ENCODE measurements at places on chromosomes 16 and 17.
A peak's percentile ranks its signal among the peaks of the same experiment; 100 is the strongest.

- DNase-seq, result no peak
Observed at GRCh38 chr16:67022531-67023214, 6.3 kb upstream of the CBFB start.

- DNase-seq, result no peak
Observed at GRCh38 chr16:3143189-3143588, 8.4 kb downstream of the ZNF213 start.

GRCh38 chr17:9521062-9521461 is 54.6 kb downstream of the STX8 start:
- no peak for DNase-seq

DNA sequence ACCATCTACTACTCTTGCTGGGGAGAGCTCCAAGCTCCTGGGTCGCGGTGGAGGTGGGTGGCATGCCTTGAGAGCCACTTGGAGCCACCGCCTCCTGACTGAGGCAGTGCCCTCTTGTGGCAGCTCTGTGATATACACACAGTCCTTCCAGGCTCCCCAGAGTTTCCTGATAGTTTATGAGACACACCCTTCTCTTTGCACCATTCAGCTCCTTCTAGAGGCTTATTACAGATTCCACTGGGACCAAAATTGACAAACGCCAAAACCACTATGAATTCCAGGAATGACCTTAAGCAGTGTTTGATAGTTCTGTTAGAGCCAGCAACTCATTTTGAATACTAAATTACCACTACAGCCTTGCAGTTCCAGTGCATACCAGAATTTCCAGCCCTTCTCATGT is 170.1 kb upstream of the CDH13 start:
- peak; percentile 39 for DNase-seq

GRCh38 chr17:38559051-38559879 is 46.5 kb downstream of the SRCIN1 start:
- DNase-seq, result no peak

GRCh38 chr16:83143788-83144187 is 517.0 kb downstream of the CDH13 start:
- DNase-seq, result no peak

- no peak for DNase-seq
Observed at GRCh38 chr17:68399638-68400403, 57.5 kb downstream of the WIPI1 start.

GRCh38 chr17:841313-841712 is 59.2 kb downstream of the MRM3 start:
- no peak for DNase-seq

- DNase-seq, result no peak
Observed at GRCh38 chr17:29740017-29740416, 117.3 kb upstream of the CORO6 start.

DNA sequence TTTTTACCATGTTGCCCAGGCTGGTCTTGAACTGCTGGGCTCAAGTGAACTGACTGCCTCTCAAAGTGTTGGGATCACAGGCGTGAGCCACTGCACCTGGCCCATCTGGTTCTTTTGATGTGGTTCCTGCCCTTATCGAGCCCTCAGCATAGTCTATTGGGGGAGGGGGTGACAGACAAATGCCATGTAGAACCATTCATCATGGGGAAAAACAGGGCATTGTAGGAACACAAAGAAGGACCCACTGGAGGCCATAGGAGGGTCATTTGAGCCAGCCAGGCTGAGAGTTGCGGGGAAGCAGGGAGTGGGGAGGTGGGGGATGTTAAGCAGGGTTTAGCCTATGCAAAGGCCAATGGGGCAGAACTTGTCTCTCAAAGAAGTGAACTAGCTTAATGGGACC is 11.9 kb downstream of the SEC14L5 start:
- DNase-seq, result no peak

DNA sequence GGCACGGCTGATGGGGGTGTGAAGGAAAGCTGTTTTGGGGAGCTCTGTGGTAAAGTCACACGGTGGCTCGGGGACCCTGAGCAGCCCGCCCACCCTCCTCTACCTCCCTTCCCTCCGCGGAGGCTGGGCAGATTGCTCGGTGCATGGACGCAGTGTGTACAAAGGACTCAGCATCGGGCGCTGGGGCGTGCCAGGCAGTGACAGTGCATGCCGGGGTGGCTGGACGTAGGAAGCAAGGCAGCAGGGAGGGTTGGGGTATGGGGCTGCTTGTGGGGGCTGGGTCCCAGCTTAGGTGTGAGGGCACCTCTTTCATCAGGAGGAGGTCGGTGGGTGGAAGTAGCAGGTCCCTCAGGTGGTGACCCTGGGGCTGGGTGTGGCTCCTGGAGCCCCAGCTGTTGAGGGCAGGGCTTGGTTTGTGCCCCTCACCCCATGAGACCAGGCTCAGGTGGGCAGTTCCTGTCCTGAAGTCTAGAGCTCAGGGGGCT is 159.9 kb upstream of the GSE1 start:
- DNase-seq, result no peak

DNA sequence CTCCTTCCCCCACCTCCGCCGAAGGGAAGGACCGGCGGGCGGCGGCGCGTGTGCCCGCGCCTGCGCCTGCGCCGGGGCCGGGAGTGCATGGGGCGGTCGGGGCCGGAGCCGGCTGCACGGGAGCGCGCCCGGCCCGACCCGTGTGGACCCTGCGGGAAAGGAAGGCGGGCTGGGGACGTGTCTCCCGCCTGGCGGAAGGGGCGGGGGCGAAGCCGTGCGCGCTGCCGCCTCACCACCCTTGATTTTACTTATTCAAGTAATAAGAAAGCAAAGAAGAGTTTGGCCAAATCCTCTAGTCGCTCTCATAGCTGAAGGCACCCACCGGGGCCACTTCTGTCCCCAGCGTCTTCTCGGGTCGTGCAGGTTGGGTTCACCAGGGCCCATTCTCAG is 596 bp upstream of the PFN1 start:
- DNase-seq, result no peak

GRCh38 chr17:48542698-48543106 is 2.2 kb downstream of the HOXB2 start:
- no peak for DNase-seq

DNA sequence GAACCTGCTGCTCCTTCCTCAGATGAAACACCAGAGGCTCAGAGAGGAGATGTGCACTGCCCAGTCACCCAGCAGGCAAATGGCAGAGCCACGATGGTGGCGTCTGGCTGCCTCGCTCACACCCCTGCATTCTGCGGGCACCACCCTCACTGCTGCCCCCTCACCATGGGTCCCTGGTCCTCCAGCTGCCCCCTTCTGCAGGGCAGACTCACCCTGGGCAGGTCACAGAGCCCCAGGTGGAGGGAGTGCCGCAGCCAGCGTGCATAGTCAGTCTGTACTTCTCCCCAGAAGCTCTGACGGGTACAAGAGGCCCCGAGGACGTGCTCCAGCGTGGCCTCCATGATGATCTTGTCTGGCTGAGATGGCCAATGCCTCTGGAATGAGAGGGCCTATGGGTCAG is 52.9 kb downstream of the RMI2 start:
- no peak for DNase-seq

GRCh38 chr16:56515665-56516064 is 4.2 kb downstream of the BBS2 start:
- no peak for DNase-seq

DNA sequence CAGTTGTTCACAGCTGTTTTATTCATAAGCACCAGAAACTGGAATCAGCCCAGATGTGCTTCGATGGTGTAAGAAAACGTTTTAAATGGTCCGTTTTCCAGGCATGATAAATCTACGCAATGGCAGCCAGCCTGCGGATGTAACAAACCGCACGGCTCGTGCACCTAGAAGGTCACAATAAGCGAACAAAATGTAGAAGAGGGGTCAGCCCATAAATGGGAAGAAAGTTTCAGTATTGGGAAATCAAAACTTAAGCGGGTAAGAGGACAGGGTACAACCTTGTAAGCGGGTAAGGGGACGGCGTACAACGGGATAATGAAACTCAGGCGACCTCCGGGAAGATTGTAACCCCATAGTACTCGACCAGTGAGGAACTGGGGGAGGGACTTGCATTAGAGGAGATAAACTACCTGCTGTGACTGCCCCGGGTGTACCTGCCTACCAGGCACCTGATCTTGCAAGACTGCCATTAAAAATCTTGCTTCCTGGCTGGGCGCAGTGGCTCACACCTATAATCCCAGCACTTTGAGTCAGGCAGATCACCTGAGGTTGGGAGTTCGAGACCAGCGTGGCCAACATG is 66.6 kb downstream of the ANKRD11 start:
- no peak for DNase-seq

DNA sequence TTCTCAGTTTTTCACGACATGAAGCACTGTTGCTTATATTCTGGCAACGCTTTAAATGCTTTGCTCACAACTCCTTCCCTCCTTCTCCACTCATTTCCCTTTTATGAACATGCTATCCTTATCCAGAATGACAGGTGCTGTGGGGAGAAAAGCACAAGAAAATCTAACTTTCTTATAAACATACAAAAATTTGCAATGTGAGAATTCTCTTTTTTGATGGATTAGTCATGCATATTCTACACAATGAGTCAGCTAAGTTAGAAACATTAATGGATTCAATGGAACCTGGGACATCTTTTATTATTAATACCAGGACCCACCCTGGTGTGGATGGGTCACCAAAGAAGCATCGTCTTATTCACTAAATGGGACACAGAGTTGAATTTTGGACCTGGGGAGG is 234.6 kb upstream of the CDH5 start:
- DNase-seq, result no peak

GRCh38 chr16:63921737-63922295 is 1200.0 kb downstream of the CDH11 start:
- DNase-seq, result no peak

GRCh38 chr16:83269541-83269940 is 538.2 kb upstream of the HSBP1 start:
- DNase-seq, result no peak

DNA sequence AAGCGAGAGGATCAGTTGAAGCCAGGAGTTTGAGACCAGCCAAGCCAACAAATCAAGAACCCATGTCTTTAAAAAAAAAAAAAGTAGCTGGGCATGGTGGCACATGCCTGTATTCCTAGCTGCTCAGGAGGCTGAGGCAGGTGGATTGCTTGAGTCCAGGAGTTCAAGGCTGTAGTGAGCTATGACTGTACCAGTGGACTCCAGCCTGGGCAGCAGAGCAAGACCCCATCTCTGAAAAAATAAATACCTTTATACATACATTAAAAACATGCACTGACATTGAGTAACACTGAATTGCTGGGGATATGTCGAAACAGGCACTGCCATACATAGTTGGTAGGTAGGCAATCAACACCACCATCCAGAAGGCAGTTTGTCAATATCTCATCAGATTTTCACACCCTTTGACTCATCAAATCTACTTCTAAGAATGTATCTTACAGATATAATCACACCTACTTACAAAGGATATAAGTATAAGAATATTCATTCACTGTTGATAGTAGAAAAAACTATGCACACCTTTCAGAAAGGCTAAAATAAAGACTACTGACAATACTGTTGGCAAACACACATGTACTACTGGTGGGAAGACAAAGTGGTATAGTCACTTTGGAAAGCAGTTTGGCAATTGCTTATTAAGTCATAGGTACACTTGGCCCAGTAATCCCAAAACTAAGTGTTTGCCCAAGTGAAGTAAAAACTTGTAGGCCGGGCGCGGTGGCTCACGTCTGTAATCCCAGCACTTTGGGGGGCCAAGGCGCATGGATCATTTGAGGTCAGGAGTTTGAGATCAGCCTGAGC is 6.4 kb upstream of the CEP20 start:
- no peak for DNase-seq

DNA sequence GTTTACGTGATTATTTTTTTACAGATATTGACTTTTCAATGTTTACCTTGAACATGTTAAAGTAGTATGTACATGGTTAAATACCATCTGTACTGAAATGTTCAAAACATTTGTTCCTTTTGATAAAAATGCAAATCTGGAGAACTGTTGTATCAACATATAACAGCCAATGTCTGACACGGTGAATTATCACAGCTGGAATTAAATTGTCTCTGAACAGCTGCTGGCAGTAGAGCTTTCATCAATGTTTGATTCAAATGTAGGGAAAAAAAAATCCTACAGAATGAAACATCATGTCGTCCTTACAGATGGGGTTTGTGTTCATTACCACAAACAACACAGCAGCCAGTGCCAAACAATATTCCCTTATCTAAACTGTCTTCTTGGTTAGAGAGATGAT is 79.9 kb downstream of the TOX3 start:
- DNase-seq, result no peak

GRCh38 chr16:86584726-86585721 is 6.7 kb downstream of the FOXL1 start:
- no peak for DNase-seq

DNA sequence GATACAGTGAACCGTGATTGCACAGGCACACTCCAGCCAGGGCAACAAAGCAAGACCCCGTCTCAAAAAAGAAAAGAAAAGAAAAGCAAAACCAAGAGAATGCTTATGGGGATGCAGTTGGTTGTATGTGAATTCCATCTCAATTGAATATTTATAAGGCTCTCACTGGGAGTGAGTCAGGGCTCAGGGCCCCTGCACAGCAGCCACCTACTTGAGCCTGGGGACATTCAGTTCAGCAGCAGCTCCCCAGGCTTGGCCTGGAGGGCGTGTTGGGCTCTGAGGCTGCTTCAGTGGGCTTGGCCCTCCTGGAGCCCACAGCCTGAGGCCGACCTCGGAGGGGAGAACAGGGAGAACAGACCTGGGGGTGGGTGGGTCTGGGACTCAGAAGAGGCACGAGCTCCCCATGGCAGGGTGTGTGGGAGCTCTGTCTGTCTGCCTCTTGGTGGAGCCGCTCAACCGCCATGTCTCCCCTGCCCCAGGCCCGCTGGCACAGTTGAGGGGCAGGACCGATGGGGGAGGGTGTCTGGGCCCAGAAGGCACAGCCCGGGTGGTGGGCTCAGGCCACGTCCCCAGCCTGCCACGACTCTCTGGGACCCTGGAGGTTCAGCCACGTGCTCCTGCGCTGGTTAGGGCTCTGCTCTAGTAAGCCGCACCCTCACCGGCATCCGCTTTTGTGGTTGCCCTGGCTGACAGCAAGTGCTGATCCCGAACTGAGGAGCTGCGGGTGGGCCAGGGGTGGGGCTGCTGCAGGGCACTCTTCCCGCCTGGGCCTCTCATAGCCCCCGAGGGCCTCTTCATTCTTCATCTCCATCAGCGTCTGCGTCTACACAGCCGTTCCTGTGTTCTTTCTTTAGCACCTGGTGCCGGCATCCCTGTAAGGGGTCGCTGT is 24.8 kb downstream of the ZFPM1 start:
- no peak for DNase-seq

DNA sequence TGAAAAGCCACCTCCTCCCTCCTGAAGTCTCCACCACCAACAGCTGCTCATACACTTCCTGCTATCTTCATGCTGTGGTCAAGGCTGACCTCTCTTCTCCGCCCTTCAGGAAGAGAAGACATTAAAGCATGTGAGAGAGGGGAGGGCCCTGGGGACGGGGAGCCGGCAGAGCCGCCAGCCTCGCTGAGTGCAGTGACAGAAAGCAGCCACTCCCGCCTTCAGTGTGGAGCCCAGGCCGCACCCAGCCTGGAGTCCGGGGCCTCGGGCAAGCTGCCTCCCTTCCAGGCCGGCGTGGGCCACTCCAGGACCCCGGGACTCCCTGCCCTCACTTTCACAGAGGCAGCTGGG is 94.7 kb upstream of the TNRC6C start:
- DNase-seq, result no peak

DNA sequence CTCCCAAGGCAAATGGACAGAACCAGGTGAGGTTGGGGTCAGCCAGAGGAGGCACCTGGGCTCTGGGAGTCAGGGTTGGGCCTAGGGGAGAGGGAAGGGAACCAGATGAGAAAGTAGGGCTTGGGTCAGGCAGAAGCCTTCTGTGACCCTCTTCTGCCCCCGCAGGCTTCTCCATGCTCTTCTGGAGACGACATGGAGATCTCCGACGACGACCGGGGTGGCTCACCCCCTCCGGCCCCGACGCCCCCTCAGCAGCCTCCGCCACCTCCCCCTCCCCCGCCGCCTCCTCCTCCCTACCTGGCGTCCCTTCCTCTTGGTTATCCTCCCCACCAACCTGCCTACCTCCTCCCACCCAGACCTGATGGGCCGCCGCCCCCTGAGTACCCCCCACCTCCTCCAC is 7.9 kb downstream of the SETD1A start:
- DNase-seq, result no peak
